ENCODE measurements at places on chromosomes 4 and X.

DNA sequence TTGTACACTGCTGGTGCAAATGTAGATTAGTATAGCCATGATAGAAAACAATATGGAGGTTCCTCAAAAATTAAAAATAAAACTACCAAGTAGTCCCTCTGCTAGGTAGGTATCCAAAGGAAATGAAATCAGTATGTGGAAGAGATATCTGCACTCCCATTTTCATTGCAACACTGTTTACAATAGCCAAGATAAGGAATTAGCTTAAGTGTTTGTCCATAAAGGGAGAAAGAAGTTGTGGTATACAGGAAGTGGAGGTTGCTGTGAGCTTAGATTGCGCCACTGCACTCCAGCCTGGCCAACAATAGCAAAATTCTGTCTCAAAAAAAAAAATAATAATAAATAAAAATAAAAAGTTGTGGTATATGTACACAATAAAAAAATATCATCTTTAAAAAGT lies 325.0 kb upstream of the EMCN start:
- DNase-seq, result no peak

- no peak for DNase-seq
Measured at GRCh38 chr4:184784628-184785257, 41.0 kb downstream of the ACSL1 start.

- DNase-seq, result no peak
Measured at GRCh38 chrX:122047261-122047660, 999.9 kb downstream of the GLUD2 start.

GRCh38 chr4:109321232-109321631 lies 18.8 kb upstream of the COL25A1 start:
- no peak for DNase-seq

GRCh38 chr4:3522326-3522640 lies 9.9 kb downstream of the LRPAP1 start:
- DNase-seq, result no peak

GRCh38 chr4:5192678-5193077 lies 141.4 kb downstream of the STK32B start:
- DNase-seq, result no peak

DNA sequence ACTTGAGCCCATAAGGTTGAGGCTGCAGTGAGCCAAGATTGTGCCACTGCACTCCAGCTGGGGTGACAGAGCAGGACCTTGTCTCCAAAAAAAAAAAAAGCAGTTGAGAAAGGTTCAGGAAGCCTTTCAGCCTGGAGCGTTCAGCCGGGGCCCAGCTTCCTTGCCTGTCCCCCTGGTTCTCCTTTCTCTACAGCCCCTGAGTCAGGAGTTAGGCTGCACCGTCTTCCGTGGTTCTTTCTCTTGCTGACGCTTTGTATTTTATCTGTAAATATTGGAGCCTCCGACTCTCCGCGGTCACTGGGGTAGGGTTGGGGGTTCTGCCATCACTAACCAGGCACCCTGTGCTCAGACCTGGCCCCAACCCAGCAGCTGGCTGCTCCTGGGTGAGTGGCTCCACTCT lies 13.8 kb upstream of the UVSSA start:
- no peak for DNase-seq

DNA sequence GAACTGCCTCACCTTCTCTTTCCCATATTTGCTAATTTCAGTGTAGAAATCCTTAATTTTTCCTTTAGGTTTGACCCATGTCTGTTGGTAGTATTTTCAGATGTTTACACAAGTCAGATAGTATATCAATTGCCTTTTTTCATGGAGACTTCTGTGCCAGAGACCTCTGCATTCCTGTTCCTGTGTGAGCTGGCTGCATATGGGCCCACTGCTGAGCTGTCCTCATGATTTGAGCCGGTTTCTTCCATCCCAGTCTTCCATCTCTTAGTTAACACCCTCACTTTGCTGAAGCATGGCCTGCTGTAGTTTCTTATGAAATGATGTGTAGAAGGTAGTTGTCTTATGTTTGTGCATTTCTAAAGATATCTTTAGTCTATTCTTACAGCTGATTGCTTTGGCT lies 40.0 kb downstream of the CDS1 start:
- DNase-seq, result no peak

DNA sequence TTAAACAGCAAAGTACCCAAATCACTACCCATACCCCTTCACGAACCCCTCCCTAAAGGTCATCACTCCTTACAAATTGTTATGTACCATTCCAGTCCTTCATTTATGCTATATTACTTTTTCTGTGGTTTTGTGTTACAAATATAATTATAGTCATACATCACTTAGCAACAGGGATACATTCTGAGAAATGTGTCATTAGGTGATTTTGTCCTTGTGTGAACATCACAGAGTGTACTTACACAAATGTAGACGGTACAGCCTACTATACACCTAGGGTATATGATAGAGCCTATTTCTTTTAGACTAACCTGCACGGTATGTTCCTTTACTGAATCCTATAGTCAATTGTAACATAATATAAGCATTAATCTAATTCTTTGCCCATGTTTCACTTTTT lies 61.9 kb downstream of the ASB9 start:
- DNase-seq, result no peak

DNA sequence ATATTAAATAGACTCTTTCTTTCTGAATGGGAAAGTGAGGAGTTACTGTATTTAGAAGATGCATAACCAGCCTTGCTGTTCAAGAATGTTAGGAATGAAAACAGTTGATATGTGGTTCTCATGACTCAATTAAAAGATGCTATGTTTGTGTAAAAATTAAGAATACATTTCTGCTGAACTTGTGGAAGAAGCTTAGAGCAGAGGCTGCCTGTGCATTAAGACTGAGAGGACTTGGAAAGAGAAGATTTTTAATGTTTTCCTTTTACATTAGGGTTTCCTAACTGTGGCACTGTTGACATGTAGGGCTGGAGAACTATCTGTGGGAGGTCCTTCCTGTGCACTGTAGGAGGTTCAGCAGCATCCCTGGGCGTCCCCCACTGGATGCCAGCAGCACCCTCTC lies 137.7 kb downstream of the GPR143 start:
- no peak for DNase-seq
